ENCODE measurements at places on chromosomes 3 and 15.

GRCh38 chr3:72093270-72093991 is 308.5 kb upstream of the PROK2 start:
- DNase-seq, result peak; percentile 22

GRCh38 chr15:64166102-64166890 is 3.5 kb upstream of the PPIB start:
- DNase-seq, result no peak

GRCh38 chr3:75737831-75738493 is 47.4 kb downstream of the ZNF717 start:
- DNase-seq, result peak; percentile 33

DNA sequence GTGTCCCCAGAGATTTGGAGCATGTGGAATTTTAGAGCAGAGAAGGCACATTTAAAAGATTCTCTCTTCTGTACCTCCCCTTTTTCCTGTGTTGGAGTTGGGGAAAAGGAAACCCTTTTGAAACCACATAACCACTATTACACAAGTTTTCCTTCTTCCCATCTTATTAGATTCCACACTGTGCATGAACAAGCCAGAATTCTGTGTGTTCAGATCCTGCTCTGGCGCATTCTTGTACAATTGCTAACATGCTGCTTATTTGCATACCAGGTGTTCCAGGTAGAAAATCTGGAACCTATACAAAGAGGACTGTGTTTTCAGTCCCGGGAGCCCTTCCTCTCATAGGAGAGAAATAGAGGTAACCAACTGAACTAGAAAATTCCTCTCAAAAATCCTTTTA is 2.6 kb upstream of the CIB2 start:
- DNase-seq, result no peak

DNA sequence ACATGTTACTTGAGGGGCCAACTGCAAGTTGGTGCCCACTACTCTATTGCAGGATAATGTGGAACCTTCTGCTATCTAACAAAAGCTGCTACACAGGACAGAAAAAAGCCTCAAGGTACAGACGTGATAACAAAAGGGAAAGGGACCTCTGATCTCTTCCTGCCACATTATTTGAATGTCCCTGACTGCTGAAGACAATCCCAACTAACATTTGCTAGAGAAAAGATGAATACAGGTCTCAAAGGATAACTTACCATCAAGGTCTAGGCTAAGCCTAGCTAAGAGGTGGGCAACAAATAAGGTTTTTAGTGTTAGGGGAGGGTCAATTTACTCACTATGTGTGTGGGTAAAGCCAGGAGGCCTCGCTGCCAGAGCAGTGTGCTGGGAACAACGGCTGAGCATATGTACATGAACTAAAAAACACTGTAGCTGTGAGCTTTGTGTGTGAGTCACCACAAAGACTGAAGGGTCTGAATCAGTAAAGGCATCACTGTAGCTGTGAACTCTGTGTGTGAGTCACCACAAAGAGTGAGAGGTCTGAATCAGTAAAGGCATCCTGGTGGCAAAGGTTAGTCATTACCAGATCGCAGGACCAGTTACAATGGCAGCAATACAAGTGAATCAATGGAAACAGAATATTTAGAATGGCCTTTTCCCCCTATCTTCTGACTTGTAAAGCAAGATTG is 111.7 kb downstream of the LMLN start:
- peak; percentile 84 for DNase-seq

All from common myeloid progenitor, CD34-positive (primary cell).